ENCODE measurements at places on chromosomes 2 and 18. TPM values are rescaled to one million over a fixed set of nuclear protein-coding genes. Genes with fewer than 3 reads are reported as not detected.

DNA sequence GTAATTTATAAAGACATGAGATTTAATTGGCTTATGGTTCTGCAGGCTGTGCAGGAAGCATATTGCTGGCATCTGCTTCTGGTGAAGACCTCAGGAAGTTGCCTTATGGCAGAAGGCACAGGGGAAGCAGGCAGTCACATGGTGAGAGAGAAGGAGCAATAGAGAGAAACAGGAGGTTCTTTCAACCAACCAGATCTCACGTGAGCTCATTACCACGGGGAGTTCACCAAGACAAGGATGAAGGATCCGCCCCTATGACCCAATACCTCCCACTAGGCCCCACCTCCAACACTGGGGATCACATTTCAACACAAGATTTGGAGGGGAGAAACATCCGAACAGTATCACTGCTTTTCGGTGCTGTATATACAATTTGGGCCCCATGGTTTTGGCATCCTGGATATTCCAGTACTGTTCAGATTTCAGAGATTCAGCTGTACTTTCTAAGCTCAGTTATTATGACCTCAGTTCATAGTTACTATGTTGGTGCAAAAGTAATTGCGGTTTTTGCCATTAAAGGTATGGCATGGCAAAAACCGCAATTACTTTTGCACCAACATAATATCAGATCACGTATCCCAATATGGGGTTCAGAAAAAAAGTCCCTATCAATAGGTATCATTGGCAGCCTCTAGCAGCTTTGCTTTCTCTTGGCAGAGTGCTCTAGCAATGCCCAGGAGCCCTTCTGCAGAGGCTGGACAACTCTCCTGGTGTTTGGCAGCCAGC lies 189.6 kb upstream of the SIX3 start:
- DNase-seq = no peak

DNA sequence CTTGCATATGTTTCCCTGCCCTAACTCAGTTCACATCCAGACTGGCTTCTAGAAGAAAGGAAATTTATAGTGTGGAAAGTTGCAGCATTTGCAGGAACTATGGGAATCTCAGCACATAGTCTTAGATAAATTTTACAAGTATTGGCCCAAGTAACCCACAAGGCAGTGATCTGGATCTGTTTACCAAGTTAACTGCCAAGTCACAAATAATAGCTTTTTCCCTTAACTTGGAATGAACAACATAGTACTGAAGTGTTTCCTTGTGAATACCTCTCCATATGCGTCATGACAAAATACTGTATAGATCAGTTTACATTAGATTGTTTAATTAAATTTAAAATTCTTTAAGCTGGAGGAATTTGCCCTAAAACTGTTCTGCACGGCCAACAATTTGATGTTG lies 255.8 kb upstream of the EPAS1 start:
- DNase-seq = no peak

DNA sequence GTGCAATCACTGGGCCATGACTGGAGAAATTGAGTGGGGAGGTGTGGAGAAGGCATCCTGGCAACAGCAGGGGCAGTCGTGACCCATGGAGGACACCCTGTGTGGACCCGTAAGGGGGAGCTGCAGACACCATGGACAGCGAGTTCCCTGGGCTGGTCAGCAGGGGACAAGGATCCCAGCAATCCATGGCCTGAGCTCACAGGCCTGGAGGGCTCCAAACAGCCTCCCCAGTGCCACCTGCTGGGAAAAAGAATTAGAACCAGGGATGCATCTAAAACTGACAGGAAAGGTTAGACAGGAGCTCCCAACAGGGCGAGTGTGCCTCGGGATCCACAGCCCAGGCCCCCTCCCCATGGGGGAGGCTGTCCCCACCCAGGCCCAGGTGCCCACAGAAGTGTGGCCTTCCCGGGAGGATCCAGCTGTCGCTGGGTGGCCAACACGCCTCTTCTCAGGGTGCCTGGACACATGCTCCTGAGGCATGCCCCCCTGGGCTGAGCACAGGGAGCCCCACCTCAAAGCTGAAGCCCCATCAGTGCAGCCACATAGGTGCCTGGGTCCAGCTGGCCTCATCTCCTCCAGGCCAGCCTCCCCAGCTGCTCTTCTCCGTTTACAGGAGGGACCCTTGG lies 20.5 kb upstream of the KIF1A start:
- DNase-seq = peak; percentile 15

GRCh38 chr18:11752116-11752911 lies 63.2 kb downstream of the GNAL start:
- no peak for DNase-seq

GRCh38 chr18:3709205-3709604 lies 259.2 kb downstream of the TGIF1 start:
- DNase-seq = no peak

- DNase-seq = no peak
Observed at GRCh38 chr2:148459377-148459778, 185.2 kb upstream of the EPC2 start.

GRCh38 chr2:120936476-120937334 lies 201.0 kb downstream of the GLI2 start:
- DNase-seq = no peak

- DNase-seq = no peak
Observed at GRCh38 chr2:98467082-98467536, 22.5 kb downstream of the INPP4A start.

DNA sequence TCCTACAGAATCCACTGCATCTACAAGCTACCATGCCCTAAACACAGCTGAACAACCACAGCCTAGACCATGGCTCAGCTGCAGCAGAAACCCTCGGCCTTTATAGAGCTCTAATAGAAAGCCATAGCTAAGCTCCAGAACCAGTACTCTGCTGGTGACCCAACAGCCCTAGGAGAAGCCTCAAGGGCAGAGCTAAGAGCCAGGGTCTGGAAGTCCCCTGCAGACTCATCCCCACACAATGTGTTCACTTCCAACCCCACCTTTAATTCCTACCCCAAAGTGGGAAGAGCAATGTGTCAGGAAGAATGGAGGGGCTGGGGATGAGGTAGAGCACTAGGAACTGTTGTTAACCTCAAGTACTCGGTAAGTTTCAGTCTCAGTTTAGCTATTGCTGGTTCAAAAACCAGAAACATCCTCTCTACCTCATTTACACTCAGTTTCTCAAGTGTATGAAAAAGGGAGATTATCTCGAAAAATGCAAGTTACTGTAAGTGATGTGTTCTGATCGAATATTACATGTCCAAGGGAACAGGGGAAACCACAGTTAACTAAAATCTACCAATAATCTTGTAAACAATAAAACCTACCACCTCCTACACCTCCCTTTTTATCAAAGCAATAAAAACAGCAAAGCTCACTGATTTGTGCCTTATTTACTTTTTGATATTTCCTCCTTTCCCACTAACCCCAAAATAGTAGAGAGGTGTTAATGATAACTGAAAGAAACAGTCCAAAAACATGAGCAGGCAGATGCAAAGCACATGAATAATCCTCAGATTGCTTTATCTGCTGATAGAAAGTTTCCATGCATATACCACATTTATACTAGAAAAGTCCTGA lies 36.2 kb downstream of the THADA start:
- no peak for DNase-seq

DNA sequence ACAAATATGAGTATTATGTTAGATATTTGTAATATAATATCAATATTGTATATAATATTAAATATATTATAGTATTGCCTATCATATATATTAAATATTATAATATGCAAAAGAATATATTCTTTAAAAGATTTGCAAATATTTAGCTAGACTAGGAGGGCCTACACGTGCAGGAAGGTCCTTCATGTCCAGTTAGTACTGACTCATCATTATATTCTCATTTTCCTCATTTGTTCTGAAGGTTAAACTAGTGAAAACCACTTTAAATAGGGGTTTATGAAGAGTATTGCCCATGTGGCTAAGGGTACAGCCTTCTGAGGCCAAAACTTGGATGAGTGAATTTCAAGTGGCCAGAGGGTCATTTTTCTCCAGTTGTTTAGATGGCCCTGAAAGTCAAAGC lies 293.0 kb upstream of the VRK2 start:
- no peak for DNase-seq

GRCh38 chr2:132438691-132439090 lies 22.1 kb downstream of the GPR39 start:
- no peak for DNase-seq

DNA sequence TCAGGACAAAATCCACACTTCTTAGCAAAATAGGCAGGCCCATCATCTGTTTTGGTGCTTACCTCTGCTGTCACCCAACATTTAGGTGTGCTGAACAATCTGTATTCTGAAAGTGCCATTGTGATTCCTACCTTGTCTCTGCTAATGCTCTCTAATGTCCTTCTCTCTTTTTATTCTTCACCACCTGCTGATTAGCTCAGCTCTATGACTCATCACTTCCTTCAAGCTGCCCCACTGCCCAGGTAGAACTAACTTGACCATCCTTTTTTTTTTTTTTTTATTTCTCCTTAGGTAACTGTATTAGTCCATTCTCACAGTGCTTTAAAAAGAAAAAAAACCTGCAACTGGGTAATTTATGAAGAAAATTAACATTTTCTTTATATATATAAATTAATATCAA lies 478.7 kb upstream of the POU3F3 start:
- no peak for DNase-seq

GRCh38 chr2:29129586-29130281 lies 14.5 kb downstream of the CLIP4 start:
- DNase-seq = no peak

DNA sequence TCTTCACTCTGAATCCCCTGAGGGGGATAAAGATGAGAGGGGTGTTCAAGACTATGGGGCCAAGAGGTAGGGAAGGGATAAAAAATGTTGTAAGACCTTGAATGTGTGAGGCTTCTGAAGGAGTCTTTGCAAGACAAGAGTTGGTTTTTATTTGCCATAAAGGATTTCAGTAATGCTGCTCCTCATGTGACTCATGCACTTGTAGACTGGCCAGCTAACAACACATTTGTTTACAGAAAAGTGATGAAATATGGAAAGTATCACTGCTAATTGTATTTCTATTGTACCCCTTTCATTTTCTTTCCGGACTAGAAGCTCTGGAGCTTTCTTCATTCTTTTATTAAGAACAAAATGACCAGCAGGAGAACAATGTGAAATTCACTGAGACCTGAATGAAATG lies 782.1 kb downstream of the EPHA4 start:
- DNase-seq = no peak

GRCh38 chr2:178204977-178205376 lies 10.7 kb downstream of the OSBPL6 start:
- DNase-seq = no peak

DNA sequence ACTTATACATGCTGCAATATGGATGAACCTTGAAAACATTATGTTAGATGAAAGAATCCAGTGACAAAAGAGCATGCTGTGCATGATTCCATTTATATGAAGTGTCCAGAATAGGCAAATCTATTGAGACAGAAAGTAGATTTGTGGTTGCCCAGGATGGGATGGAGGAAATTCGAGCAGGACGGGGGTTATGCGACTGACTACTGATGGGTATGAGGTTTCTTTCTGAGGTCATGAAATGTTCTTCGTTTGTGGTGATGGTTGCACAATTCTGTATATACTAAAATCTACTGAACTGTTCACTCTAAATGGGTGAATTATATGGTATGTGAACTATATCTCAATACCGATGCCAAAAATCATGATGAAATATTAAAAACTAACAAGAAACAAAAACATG lies 18.9 kb upstream of the MTERF4 start:
- no peak for DNase-seq

DNA sequence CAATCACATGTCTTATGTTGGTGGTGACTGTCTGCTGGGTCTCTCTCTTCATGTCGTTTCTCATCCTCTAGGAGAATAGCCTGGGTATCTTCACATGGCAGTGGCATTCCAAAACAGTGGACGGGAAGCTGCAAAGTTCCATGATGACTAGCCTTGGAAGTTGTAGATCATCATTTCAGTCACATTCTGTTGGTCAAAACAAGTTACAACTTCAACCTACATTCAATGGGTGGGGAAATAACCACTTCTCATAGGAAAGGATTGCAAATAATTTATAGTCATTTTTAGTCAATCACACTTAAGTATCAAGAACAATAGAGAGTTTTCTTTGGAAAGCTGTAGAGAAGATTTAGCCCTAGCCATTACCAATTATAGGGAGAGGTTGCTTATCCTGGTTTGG lies 395.0 kb upstream of the CDH2 start:
- no peak for DNase-seq

DNA sequence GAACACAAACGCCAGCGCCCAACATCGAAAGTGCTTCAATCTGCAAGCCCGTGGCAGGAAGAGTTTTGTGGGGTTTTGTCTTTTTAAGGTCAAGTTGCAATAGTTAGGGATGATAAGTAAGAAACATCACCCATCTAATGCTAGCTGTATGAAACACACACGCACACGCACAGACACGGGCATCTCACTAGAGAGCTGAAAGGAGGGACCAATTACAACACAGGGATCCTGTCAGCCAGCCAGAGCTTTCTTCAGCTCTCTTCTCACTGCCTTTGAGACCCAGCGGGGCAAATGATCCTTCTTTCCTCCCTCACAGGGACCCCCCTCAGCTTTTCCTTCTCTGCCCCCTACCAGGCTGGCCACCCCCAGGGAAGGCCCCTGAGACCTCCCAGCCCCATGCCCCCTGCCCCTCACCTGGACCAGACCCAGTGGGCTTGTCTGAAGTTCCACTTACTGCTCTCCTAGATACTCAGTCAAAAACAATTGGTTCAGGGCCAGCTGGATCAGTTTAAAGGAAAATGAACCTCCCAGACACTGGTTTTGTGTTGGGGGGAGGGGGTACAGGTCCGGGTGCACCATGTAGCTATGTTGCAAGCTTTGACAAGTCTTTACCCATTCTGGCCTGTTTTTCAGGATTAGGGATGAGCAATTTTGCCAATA lies 17.9 kb downstream of the CYP26B1 start:
- DNase-seq = no peak

- DNase-seq = no peak
Observed at GRCh38 chr2:99787769-99788382, 298.1 kb upstream of the REV1 start.

GRCh38 chr2:129813404-129813803 lies 166.1 kb upstream of the RAB6C start:
- DNase-seq = no peak

GRCh38 chr2:164808776-164809175 lies 32.8 kb downstream of the COBLL1 start:
- DNase-seq = no peak

SP5 gene
- not detected for polyA plus RNA-seq

ANKRD62 gene
- not detected for polyA plus RNA-seq

LGALSL gene
- 0.63 TPM for polyA plus RNA-seq

C2orf74 gene
- polyA plus RNA-seq = 38.1 TPM

RAMP1 gene
- 10.8 TPM for polyA plus RNA-seq

C2orf42 gene
- polyA plus RNA-seq = 26.6 TPM

ZNF892 gene
- not detected for polyA plus RNA-seq

POTEC gene
- not detected for polyA plus RNA-seq

ACVR2A gene
- polyA plus RNA-seq = 10.7 TPM

RNU2-63P gene
- 7.0 TPM for polyA plus RNA-seq

LYPD1 gene
- not detected for polyA plus RNA-seq

MSTN gene
- polyA plus RNA-seq = not detected

SIX3 gene
- not detected for polyA plus RNA-seq

TMEM182 gene
- polyA plus RNA-seq = 6.2 TPM

CFC1 gene
- polyA plus RNA-seq = not detected

CFAP221 gene
- not detected for polyA plus RNA-seq
